ENCODE measurements at places on chromosomes 4 and X. TPM values are rescaled to one million over a fixed set of nuclear protein-coding genes. Genes with fewer than 3 reads are reported as not detected.

The MAPK10 gene
- total RNA-seq, result not detected

The CWH43 gene
- not detected for total RNA-seq

The TMEM271 gene
- total RNA-seq, result not detected

The ASMT gene
- total RNA-seq, result not detected

The RHOH gene
- total RNA-seq, result not detected

The ENPEP gene
- under 0.01 TPM for total RNA-seq

The CXCL1 gene
- total RNA-seq, result 33.4 TPM

The JAKMIP1 gene
- not detected for total RNA-seq

The REELD1 gene
- total RNA-seq, result not detected

The GIMD1 gene
- not detected for total RNA-seq

The IL2RG gene
- not detected for total RNA-seq

The IQCM gene
- not detected for total RNA-seq

The PDGFRA gene
- total RNA-seq, result 12.0 TPM

The RAB41 gene
- total RNA-seq, result not detected

The MAGEB5 gene
- total RNA-seq, result not detected

The SERTM2 gene
- not detected for total RNA-seq

The HTRA3 gene
- total RNA-seq, result 0.72 TPM

The BANK1 gene
- total RNA-seq, result under 0.01 TPM

The SPANXN3 gene
- total RNA-seq, result not detected

The HELT gene
- total RNA-seq, result not detected

The MAGIX gene
- total RNA-seq, result 1.0 TPM

The ITGB1BP2 gene
- 2.1 TPM for total RNA-seq

The CEP135 gene
- 8.9 TPM for total RNA-seq

The MFAP3L gene
- 0.36 TPM for total RNA-seq

The SLC2A9 gene
- 1.6 TPM for total RNA-seq

The SMIM43 gene
- total RNA-seq, result 0.27 TPM

The MND1 gene
- total RNA-seq, result 2.4 TPM

The NDP gene
- 1.3 TPM for total RNA-seq
